ENCODE measurements at places on chromosomes 5 and 9. TPM values are rescaled to one million over a fixed set of nuclear protein-coding genes. Genes with fewer than 3 reads are reported as not detected.

Gene MARCOL
- total RNA-seq: not detected

Gene FCN1
- total RNA-seq: 0.26 TPM

DNA sequence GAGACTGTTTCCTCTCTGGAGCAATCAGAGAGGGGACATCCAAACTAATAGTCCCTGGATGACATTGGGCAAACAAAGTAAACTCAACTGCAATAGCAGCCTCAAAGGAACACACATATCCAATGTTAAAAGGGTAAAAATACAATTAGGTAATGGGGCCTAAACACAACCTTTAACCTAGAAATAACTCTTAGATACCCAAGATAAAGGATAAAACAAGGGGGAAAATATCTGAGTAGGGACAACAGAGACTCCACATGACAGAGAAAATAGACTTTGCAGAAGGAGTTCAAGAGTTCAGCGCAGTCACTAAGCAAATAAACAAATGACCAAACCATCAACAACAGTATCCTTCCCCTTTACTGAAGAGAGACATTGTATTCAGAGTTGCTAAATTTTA, 149.3 kb downstream of the FBXO4 start:
- H3K4me1 ChIP-seq: no peaks in the 10 kb centered on the region
- DNase-seq: no peak
- H3K27ac ChIP-seq: no peak overlapping the region
- H3K27me3 ChIP-seq: no peaks in the 10 kb centered on the region
- no peak overlapping the region for H3K4me3 ChIP-seq

DNA sequence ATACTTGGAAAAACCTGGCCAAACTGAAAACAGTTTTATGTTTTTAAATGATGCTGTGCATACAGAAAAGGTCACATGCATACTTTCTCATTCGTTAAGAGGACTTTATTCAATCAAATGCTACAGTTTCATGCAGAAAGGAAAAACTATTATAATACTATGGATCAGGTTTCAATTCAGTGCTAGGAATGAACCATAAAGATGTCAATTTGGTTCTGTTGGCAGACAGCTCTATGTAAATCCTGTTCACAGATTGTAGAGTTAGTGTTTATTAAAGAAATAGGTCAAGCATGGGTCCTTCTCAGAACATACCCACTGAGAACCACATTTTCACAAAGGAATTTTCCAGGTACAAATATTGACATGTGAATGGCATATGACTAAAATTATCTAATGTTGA, 57.1 kb downstream of the RETREG1 start:
- H3K4me3 ChIP-seq: no peak overlapping the region
- H3K4me1 ChIP-seq: no peaks in the 10 kb centered on the region
- no peaks in the 10 kb centered on the region for H3K27me3 ChIP-seq
- DNase-seq: no peak
- H3K27ac ChIP-seq: no peak overlapping the region

GRCh38 chr9:21982391-21982790, 11.8 kb downstream of the CDKN2A start:
- H3K4me1 ChIP-seq: no peaks in the 10 kb centered on the region
- no peak overlapping the region for H3K4me3 ChIP-seq
- no peak overlapping the region for H3K27ac ChIP-seq
- H3K27me3 ChIP-seq: no peaks in the 10 kb centered on the region

DNA sequence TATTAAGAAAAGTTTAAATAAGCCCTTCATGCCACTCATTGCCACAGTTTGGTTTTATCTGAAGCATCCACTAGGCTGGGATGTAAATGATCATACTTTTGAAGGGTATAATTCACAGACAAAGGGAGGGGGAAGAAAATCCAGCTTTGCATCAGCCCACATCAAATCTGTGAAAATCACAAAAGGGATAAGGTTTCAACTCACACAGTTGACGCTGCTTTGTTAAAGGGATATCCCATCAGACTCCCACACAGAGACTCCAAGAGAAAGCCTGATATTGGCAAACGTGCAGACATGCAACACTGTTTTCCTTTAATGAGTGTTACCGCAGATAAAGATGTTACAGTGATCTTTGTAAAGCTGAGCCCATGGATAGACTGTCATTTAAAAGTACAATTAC, 602.9 kb downstream of the TLE1 start:
- no peak for DNase-seq
- no peak overlapping the region for H3K27ac ChIP-seq
- no peak overlapping the region for H3K4me3 ChIP-seq
- H3K4me1 ChIP-seq: no peaks in the 10 kb centered on the region
- H3K27me3 ChIP-seq: no peaks in the 10 kb centered on the region
- no peaks in the 10 kb centered on the region for H3K36me3 ChIP-seq

DNA sequence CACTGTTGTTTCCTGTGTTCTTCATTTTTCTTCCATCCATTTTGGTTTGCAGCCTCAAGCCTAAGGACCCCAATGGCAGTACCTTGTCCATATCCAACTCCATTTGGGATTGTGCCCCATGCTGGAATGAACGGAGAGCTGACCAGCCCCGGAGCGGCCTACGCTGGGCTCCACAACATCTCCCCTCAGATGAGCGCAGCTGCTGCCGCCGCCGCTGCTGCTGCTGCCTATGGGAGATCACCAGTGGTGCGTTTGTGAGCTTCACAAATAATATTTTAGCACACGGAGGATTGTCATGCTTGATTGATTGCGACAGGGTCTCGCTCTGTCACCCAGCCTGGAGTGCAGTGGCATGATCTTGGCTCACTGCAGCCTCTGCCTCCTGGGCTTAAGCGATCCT, 136.8 kb downstream of the TLE4 start:
- H3K4me3 ChIP-seq: no peak overlapping the region
- DNase-seq: no peak
- H3K4me1 ChIP-seq: no peaks in the 10 kb centered on the region
- H3K27ac ChIP-seq: no peak overlapping the region
- no peaks in the 10 kb centered on the region for H3K27me3 ChIP-seq

Data from uterus (tissue), 4 donors.